GM13977 (cell line): ENCODE measurements at places on chromosomes 4 and X.

GRCh38 chrX:134236626-134237614 lies at the start of gene CCDC160:
Gene CCDC160 (plus strand): TSS chrX:134237182. CDS start chrX:134244801, 7,619 bp downstream.
- peak; percentile 29 for DNase-seq

DNA sequence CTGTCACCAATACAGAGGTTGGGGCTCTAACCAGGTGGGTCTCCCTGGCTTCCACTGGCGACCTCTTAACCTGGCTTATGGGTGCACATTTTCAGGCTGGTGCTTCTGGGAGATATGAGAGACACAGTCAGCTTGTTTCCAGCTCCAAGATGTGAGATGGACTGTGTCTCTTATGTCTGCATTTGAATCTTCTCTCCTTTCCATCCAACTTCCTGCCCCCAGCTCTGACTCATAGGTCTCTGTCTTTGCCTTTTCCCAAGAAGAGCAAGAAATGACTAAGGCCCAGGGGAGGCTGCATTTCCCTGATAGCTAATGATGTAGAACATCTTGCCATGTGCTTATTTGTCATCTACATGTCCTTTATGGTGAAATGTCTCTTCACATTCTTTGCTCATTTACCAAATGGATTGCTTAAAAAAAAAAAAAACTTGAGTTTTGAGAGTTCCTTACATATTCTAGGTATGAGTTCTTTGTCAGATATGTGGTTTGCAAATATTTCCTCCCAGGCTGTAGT lies 3.2 kb upstream of the UXT start:
- DNase-seq: no peak

DNA sequence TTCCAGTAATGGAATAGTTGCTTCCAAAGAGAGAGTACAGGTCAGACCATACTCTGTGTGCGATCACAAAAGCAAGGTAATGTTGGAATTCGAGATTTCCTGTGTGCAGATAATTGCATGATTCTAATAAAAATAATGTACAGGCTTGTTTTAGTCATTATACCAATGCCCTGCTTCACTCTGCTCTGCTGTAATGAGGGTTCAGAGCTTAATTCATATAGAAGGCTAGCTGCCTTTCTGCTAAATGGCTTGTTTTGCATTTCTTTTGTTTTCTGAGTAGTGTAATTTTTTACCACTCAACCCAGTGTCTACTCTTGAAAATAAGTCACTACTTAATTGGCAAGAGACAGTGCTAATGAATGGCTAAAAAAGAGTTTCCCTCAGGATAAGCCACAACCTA lies 236.0 kb downstream of the CAMK2D start:
- DNase-seq: no peak

DNA sequence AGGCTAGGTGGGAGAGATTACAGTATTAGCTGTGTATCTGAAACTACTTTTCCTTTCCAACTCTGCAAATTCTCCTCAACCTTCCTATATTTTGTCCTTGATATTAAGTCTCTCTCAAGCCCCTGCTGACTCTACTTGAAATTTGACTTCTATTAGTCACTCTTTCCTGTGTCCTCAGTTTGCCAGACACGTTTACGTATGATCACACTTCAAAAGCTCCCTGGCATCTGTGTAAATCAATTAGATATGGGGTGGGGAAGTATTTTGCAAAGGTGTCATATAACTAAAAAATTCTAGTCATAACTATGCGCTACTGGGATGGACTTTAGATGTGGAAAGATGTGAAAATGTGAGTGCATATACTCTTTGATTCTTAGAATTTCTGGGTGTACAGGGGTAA lies 67.4 kb upstream of the ARHGAP24 start:
- no peak for DNase-seq

GRCh38 chr4:8115916-8116315 lies 42.7 kb downstream of the ABLIM2 start:
- no peak for DNase-seq

DNA sequence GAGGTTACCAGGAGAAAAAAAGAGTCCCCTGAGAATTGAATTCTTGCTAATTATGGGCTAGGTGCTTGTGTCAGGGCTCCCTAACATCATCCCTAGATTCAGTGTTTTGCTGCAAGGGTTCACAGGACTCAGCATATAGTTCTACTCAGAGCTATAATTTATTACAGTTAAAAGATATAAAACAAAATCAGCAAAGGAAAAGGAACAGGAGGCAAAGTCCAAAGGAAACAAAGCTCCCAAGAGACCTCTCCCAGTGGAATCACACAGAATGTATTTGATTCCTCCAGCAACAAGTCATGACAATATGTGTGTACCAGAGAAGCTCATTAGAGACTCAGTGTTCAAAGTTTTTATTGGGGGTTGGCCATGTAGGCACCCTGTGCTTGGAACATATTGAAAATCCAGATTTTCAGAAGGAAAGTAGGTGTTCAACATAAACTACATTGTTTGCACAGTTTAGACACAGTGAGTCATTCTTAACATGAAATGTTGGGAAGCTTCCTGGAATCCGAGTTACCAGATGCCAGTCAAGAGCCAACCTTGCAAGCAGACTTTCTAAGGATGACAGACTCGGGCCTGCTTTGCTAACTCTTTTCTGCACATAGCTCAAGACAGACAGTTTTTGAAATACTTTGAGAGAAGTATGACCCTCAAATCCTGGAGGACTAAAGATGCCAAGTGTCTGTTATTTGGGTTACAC lies 311.3 kb upstream of the EMCN start:
- DNase-seq: no peak

DNA sequence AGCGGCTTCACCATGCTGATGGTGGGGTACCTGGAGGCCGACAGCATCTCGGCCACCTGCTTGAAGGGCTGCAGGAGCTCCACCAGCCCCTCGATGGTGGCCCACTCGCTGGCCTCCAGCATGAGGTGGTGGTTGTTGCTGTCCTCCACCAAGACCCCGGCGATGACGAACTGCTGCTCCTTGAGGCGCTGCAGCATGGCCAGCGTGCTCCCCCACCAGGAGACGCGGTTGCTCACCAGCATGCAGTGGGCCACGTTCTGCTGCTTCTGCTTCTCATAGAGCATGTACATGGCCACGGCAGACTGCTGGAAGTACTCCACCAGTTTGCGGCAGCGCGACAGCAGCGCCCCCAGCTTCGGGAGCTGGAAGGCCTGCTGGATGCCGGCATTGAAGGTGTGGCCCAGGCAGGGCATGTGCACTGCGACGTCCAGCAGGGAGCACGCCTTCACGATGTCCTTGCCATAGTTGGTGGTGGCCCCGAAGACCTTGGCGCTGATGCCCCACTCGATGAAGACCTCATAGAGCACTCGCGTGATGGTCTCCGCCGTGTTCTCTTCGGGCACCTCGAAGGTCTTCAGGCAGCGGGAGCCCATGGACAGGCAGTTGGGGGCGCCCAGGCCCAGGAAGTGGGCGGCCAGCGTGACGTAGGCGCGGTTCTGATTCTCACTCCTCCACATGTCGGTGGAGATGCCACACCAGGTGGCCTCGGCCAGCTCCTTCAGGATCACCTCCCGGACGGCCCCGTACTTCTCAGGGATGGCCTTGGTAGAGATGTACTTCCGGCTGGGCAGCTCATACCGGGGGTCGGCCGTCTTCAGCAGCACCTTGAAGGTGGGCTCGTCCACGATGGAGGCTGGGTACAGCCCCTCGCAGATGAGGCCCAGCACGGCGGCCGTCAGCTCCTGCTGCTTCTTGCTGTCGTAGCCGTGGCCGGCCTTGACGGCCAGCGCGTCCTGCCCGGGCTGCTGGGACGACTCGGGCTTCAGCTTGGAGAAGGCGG lies 11.0 kb downstream of the DHRSX start:
- DNase-seq: peak; percentile 30

DNA sequence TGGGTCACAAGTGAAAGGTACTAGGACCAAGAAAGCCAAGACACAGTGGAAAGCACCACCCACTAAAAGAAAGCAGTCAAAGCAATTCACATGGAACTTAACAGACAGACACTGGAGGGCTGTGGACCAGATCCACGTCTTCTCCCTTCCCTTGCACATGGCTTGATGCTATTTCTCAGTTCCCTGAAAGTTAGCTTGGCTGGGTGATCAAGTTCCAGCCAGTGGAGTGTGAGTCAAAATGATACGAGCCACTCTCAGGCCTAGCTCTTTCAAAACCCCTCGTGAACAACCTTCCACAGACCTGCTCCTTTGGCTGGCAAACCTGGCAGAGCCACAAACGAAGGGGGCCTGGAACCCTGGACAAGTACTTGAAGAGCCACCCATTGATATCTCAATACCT lies 52.0 kb downstream of the RELL1 start:
- DNase-seq: no peak
